ENCODE measurements at places on chromosomes 1 and 21.

- no peak for DNase-seq
Observed at GRCh38 chr1:165647517-165647916, 16.5 kb downstream of the MGST3 start.

DNA sequence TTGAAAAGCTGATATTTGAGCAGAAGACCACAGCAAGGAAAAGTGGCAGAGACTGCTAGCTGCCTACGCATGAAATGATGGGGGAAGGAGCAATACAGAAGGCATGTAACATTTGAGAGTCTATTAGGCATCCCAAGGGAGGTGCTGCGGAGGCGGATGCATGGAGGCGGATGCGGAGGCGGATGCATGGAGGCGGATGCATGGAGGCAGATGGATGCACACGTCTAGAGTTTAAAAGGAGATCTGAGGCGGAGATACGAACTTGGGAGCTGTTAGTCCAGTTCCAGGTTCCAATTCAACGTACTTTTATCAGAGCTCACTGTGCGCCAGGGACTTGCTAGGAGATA, 744 bp upstream of the DDX20 start:
- DNase-seq: no peak

DNA sequence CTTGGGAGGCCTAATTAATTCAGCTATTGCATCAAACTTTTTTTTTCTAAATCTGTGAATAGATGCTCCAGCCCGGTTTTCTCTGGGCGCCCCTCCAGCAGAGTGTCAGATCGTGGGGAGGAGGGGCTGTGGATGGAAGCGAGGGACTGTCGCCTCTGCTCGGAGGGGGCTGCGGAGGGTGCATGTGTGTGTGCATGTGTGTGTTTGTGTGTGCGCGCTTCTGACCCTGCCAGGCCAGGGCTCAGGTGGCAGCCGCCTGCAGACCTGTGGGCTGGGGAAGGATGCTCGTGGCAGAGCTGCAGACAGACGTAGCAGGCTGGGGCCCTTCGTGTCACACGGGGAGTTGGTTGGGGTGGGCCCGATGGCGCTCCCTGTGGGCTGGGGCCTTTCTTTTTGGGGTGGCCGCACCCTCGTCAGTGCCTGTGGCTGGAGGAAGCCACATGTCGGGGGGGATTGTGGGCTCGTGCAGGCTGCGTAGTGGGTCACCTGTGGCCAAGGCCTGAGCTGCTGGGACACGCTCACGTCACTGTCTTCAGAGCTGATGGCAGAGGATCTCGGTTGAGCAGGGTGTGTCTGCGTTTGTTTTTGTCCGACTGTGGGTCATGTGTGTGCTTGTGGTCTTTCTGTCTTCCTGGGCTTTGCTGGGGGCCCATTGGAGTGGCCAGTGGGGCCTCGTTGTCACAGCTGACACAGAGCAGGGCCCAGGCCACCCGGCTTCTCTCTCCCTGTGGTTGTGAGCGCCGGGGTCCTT, 2.8 kb downstream of the SKI start:
- no peak for DNase-seq

- DNase-seq: no peak
Observed at GRCh38 chr21:41759926-41760325, 6.9 kb downstream of the RIPK4 start.

DNA sequence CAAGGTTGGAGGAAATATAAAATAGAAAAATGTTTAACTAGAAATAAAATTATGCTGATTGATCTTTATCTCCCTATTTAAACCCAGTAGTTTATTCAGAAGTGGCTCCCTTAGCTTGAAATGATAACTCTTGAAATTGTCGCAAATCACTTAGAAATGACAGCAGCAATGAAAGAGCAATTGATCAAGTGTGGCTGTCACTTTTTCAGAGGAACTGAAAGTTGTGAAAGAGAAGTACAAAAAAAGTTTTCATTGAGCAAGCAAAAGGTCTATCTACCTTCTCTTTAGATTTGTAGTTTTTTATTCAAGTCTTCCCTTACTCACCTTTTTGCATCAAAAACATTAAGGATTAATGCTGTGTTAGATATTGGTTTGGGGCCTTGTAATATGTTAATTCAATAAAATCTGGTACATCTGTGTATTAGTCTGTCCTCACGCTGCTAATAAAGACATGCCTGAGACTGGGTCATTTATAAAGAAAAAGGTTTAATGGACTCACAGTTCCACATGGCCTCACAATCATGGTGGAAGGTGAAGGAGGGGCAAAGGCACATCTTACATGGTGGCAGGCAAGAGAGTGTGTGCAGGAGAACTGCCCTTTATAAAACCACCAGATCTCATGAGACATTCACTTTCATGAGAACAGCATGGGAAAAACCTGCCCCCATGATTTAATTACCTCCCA, 48.3 kb downstream of the LRRC8C start:
- no peak for DNase-seq

Measured in stimulated activated CD8-positive, alpha-beta memory T cell treated with anti-CD3 and anti-CD28 coated beads, Interleukin-4, amount 100 ng/mL, for 4 hours (primary cell).